ENCODE measurements at places on chromosomes 2 and 18.

DNA sequence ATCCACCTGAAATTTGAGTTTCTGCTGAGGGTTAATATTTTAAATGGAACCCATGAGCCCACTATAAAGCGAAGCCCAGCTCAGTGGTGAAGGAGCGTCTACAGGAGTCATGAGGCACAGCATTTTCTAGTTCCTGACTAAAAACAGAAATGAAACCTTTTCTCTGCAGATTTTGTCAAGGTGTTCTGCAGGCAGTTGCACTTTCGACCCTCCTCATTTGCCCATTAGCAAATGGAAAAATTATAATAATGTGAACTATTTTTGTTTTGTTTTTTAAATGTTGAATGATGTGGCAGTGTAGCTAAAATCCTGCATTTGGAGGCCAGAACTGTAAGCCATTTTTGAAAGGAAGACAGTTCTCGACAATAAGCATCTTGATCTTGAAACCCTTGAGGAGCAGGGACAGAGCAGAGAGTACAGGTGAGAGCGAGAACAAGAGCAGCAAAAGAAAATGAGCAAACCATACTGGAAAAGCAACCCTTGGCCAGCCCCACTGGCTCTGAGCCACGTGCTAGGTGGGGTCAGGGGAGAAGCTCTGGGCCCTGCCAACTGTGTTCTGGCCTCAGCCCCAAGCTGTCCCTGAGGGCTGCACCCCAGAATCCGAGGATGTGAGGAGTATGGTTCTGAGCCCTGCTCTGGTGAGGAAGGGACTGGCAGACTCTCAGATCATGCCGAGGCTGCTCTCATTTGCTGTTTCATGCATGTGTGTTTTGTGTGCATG is 26.4 kb upstream of the COPS8 start:
- DNase-seq, result no peak

DNA sequence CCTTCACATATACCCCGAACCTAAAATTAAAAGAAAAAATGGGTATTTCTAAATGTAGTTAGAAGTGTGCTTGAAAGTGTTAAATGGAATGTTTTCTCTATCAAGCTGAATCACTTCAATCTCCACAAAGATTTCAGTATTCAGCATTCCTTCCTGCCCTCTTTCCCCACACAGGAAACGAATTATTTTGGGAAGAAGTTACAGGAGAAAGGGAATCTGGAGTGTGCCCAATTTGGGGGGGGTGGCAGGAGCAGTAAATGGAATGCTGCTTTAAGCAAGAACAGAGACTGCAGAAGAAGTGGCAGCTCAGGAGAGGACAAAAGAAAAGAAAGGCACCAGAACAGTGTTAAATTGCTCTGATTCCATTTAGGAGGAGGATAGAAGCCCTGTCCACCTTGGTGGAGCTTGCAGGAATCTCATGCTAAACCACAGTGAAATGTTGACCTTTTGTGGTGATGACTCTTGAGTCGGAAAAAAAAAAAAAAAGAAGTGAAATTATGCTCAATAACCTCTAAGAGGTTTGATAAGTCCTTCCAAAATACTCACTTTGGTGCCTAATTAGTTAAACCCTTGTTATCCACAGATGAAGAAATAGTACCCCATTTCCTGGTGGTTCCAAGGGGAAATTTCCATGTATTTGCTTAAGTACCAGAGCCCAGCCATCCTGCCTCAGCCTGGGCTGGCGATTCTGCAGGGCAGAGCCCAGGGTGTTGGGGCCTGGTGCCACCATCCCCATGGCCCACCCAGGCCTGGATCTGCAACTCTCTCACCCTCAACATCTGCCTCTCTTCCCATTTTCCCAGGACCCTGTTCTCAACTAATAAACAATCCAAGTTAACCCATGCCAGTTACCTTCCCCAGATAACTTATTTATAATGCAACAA is 56.5 kb downstream of the MYO5B start:
- DNase-seq, result no peak

DNA sequence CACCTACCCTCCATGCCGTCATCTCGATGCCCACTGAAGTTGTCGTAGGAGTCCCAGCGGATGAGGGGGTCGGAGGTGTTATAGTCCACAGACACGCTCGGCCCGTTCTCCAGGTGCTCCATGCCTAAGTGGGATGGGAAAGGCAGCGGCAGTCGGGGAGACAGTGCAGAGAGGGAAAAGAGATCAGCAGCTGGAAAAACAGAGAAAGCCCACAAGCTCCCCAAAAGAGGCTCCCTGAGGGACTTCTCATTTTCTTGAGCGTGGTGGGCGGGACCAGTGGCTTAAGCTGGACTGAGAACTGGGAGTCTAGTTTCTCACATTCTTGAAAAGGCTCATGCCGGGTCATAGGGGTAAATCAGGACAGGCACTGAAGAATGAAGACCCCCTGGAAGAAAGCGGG is 121.9 kb downstream of the TNS1 start:
- DNase-seq, result no peak

DNA sequence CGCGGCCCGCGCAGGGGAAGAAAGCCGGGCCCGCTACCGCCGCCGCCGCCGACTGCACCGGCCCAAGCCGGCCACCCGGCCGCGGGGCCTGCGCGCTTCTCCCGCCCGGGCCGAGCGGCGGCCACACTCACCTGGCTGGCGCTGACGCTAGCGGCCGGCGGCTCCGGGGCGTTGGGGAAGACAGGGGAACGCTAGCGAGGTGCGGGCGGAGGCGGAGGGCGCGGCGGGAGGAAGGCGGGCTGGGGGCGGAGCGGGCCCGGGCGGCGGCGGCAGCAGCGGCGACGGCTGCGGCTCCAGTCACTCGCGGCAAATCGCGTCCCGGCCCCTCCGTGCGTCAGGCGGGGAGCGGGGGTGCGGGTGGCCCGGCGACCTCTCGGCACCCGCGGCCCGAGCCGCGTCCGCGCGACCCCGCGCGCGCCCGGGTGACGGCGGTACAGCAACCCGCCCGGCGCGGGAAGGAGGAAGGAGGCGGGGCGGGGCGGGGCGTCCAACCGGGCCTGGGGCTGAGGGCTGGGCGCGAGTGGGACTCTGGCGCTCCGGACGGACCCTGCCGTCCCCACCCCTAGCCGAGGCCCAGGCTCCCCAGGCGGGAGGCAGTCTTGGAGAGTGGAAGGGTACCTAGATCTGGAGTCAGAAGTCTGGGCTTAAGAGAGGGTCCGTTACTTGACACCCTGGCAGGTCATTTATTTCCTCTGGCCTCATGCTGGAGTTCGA is at the start of gene SESTD1:
SESTD1 (minus strand) TSS at position 465 of the 714 bp plus-strand sequence. CDS start 72,991 bp downstream, outside the sequence.
- DNase-seq, result peak; percentile 13

DNA sequence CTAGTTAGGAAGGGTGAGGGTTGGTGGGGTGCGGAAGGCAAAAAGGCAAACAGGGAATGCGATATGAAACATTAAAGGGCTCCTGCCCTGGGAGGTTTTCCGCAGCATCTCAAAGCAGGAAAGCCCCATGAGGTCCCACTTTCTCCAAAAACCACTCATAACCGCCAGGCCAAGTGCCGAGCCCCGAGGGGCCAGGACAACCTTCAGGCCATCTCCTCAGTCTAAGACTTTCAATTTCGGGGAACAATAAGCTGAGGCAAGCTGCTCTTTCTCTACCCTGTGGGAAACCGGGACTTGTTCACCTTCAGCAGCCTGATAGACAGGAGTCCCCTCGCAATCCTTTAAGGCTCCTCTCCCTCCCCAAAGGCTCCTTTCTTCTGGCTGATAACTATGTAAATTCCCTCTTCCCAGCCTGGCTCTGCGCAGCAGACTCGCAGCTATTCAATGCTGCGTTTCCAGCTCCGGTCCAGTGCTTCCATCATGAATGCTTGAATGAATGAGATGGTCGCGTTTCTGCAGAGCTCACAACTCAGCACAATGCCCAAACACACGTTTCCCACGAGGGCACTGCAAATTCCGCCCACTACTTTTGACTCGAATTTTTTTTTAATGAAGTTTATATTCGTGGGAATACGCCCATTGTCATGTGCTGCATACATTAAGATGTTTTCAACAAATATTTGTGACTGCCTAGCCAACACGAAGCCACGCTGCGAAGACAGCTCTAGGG is 1.4 kb downstream of the LAMA1 start:
- no peak for DNase-seq

GRCh38 chr2:156647377-156648010 is 211.3 kb downstream of the GPD2 start:
- no peak for DNase-seq

DNA sequence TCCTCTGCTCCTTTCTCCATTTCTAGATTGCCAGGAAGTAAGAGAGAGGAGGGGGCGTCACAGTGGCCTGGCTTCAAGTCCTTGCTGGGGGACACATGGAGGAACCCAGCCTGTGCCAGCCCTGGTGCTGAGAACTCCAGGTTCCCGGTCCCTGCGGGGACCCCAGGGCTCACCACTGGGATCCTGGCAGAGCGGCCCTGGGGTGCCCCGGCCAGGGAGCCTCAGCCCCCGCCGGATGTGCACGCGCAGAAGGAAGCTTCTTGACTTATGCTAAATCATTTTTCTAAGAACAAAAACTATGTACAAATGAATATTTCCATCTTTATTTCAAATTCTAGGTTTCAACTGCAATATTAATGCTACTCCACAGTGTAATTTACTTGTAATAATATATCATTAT is 82.6 kb upstream of the SP3 start:
- DNase-seq, result no peak

DNA sequence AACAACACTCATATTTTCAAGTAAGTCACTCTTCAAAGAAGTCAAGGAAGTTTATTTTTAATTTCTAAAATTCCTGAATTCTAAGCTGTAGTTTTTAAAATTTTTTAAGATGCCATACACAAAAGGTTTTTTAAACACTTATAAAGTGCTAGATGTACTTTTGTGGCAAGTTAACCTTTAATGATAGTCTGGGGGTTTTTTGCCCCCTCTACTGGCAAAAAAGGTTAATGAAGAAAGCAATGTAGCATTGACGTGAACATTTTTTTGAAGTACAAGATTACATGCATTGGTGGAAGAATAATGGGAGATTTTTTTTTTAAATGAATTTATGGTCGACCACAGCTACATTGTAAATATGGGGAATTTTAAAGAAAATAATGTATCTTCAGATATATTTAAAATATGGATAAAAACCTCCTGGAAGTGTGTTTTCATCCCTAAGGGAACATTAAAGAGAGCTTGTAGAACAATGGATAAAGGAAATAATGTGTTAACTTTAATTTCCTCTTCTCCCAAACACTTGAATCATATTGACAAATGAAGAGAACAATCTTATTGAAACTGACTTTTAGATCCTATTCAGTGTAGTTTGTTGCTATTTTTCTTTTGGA is 12.6 kb downstream of the ITPRID2 start:
- no peak for DNase-seq

- DNase-seq, result no peak
Observed at GRCh38 chr2:11907190-11907589, 160.8 kb downstream of the LPIN1 start.

DNA sequence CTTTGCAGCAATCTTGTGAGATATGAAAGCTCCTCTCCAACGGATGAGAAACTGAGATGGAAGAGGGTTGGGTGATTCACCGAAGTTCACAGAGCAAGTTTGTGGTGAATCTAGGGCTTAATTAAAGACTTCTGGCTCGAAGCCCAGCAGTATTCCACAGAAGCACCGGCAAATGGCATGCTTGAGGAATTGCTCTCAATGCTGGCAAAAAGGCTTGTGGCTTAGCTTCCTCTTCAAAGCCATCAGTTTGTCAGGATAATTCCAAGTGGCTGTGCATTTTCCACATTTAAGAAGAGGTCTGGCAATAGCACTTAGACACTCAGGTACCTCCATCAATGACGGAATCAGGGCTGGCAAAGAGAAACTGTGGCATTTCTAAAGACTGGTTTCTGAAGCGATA is 98.7 kb upstream of the SLC66A3 start:
- no peak for DNase-seq

DNA sequence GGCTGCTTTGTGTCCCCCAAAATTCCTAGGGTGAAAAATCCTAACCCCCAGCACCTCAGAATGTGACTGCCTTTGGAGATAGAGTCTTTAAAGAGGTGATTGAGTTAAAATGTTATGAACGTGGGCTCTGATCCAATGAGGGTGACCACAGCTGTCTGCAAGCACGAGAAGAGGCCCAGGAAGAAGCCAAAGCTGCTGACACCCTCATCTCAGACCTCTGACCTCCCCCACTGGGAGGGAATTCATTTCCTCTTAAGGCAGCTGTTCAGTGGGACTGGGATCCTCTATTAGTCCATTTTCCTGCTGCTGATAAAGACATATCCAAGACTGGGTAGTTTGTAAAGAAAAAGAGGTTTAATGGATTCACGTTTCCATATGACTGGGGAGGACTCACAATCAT is 544.4 kb downstream of the DCDC2C start:
- DNase-seq, result no peak

DNA sequence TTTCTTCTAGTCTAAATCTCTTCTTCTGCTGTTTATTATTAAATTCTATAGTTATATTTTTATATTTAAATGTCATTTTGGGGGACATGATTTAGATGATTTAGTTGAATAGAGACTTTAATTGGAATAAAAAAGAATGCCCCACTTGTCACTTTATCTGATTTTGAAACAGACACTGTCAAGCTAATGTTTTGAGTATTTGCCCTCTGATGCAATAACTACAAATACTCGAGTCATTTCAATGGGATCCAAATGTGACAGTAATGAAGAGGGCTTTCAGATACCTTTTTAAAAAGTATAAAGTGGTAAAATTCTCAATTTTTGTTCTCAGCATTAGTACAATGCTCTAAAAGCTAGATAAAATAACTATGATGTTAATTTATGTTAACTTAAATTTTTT is 257.3 kb upstream of the SESTD1 start:
- DNase-seq, result no peak

- DNase-seq, result no peak
Observed at GRCh38 chr18:59810183-59810582, 89.6 kb upstream of the PMAIP1 start.

GRCh38 chr2:237603049-237603717 is 12.6 kb upstream of the RAB17 start:
- no peak for DNase-seq

DNA sequence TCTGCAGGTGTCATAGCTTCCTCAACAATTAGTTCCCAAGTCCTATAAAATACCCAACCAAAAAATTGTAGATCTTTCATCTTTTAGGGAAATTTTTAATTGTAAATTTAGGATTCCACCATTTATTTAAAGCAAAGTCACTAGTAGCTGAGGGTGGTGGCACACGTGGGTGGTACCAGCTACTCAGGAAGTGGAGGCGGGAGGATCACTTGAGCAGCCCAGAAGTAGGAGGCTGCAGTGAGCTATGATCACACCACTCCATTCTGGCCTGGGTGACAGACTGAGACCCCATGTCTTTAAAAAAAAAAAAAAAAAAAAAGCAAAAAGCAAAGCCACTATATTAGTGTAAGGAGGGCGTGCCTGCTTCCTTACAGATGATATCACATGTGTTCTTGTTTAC is 60.3 kb upstream of the GREB1L start:
- DNase-seq, result no peak

All from stimulated activated CD8-positive, alpha-beta memory T cell treated with anti-CD3 and anti-CD28 coated beads, Interleukin-4, amount 100 ng/mL, for 1 hour (primary cell).